NCI-H187 treated with DMSO at 0.1 percent for 48 hours (cell line): ENCODE measurements at places on chromosomes 11 and 22.

GRCh38 chr11:130814440-130815096 lies 101.7 kb downstream of the SNX19 start:
- no peak for DNase-seq

DNA sequence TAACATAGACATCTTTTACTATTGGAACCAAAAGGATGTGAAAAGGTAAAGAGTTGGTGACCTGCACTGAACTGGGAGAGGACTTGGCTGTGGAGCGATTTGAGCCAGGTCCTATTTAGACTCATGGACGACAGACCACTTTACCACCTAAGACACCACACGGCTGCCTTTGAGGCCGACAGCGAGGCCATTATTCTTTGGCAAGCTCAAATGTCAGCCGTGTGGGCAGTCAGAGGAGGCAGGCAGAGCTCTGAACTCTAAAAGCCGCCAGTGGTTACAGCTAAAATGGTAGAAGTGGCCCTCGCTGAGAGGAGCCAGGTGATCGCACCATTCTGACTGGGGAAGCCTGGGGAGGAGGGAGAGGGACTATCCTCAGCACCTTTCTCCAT lies 50.5 kb downstream of the SCUBE1 start:
- DNase-seq, result no peak

DNA sequence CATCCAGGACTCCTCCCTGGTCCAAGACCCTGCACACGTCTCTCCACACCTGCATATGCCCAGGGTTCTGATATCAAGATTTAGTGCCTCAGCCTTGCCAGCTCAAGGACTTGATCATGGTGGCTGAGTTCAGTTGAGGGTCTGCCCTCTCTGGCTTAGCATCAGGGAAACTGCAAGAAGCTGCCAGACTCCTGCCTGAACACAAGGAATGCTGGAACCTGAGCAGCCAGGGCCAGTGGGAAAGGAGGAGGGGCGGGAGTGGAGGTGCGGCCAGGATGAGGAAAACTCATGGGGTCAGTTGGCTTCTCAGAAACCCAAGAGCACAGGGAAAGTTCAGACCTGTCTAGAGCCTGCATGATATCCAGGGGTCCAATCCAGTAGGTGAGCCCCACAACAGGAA lies 546.1 kb downstream of the BUD13 start:
- DNase-seq, result no peak

- DNase-seq, result no peak
Observed at GRCh38 chr11:20618083-20618482, 18.7 kb downstream of the SLC6A5 start.

- DNase-seq, result no peak
Observed at GRCh38 chr11:122616718-122617117, 38.8 kb upstream of the UBASH3B start.

DNA sequence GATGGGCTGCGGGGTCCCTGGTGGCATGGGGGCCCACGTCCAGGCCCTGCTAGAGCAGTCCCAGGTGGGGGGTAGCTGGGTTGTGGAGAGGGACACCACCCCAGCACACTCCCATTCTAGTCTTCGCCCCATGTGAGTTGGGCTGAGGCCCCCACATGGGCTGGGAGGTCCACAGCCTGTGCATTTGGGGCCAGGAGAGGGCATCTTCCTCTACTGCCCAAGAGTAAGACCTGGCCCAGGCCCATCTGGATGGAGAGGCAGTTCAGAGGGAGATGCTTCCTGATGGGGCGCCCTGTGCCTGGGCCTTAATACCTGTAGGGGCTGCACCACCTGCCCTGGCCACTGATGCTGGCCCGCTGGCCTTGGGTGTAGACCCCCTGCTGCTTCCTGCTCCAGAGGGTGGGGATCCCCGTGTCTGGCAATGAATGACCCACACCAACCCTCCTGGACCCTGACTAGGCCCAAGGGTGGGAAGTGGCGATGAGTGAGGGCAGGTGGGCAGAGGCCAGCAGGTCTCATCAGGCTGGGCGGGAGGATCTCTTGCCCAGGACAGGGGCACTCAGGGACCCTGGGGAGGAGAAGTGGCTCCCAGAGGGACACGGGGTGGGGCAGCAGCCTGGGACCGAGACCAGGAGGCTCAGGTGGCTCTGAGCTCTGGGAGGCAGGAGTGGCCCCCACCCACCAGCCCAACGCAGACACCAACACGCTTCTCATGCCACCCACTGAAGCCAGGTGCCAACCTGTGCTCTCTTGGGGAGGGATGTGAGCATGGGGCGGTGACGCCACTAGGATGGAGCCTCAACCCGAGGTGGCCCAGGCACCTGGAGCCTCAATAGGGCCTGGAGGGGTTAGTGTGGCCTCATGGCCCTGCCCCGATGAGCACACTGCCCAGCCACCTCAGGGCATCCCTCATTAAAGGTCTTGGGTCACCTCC lies 17.4 kb upstream of the GNB1L start:
- no peak for DNase-seq

DNA sequence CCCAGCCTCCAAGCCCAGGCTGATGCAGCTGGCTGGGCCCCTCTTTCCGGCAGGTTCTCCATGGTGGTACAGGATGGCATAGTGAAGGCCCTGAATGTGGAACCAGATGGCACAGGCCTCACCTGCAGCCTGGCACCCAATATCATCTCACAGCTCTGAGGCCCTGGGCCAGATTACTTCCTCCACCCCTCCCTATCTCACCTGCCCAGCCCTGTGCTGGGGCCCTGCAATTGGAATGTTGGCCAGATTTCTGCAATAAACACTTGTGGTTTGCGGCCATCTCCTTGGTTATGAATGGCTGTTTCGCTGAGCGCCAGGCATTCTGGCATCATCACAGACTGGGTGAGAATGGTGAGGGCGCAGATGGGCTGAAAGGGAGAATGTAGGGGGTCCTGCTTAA lies 3.6 kb downstream of the PRDX5 start:
- no peak for DNase-seq

DNA sequence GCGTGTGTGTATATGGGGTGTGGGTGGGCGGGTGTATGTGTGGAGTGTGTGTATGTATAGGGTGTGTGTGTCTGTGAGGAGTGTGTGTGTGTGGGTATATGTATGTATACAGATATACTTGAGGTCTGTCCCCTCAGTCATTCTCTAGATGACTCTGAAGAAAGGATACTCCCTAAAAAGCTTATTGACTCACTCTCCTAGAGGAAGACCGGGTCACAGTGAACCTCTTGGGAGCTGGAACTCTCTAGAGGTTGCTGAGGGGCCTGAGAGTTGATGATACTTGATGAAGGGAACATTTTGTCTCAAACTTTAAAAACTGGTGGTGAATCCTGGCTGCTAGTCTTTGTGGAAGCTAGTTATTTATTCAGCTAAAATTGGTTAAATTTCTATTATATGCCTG lies 15.1 kb downstream of the STX3 start:
- no peak for DNase-seq

- no peak for DNase-seq
Observed at GRCh38 chr22:38849811-38850210, 6.0 kb upstream of the NPTXR start.

DNA sequence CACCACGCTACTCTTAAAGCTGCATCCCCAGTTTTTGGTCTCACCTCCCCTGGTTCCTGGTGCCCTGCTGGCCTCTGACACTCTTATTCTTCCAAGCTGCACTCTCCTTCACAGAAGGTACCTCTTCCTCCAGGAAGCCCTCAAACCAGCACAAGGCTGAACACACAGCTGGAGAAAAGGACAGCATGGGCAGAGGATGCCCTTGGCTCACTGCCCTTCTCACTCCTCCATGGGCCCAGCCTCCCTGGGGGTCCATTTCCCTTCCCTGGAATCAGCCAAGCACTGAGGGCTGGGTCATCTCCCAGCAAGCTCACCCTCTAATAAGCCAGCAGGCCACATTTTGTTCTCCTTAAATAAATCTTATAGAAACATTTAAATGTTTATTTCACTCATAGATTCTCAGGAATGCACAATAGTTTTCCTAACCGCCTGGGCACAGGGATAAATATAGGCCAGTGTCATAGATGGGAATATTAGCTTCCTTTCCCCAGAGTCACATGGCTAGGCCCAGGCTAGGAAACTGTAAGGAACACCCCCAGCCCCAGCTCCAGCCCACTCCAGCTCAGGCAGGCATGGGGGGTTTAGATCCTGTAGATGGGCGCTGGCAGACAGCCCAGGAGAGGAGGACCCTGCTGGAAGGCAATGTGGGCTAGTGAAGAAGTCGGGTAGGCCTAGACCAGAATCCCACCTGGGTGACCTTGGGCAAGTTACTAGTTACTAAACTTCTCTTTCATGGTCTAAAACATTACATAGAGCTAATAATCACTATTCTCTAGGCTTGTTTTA lies 51.5 kb downstream of the IRAG1 start:
- no peak for DNase-seq

DNA sequence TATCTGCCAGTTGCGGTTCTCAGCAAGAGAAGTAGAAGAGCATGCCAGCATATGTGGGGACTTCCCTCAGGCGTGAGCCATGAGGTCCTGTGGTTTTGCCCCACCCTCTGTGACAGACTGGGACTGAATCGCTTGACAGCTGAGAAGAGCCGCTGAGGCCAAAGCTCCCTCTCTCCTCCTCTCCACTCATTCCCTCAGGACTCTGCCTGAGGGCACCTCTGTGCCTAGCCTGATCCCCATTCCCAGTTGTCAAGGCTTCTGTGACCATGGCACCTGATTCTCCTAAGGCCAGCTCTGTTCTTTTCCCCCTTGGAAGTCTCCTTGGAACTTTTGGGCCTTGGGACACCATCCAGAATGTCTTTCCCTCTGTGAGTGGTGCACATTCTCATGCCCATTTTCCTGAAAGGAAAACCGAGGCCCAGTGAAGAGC lies 27.0 kb downstream of the ART5 start:
- DNase-seq, result no peak

- no peak for DNase-seq
Observed at GRCh38 chr11:66035653-66036333, 9.5 kb upstream of the CATSPER1 start.

DNA sequence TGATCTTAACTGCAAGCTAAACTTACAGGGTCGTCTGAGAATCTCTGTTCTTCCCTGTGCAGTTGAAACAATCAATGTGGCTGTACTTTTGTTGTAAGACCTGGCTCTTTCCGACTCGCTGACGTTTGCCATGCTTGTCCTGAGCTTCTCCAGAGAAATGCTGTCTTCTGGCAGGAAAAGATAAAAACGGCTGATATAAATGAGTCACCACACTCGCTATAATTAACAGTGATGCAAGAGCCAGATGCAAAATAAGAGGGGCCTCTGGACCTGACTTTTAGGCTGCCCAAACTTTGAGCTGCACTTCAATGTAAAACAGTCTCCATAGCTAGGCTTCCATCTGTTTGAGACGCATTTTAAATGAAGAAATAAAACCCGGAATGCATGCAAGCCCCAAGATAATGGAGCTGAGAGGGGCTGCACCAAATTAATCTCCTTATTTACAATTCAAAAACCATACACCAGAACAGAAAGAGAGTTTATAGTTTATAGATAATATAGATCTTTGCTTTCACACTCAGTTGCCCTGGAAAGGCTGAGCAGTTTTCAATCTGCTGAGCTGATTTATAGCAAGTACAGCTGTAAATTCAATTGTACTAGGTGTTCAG lies 48.5 kb downstream of the WT1 start:
- no peak for DNase-seq

DNA sequence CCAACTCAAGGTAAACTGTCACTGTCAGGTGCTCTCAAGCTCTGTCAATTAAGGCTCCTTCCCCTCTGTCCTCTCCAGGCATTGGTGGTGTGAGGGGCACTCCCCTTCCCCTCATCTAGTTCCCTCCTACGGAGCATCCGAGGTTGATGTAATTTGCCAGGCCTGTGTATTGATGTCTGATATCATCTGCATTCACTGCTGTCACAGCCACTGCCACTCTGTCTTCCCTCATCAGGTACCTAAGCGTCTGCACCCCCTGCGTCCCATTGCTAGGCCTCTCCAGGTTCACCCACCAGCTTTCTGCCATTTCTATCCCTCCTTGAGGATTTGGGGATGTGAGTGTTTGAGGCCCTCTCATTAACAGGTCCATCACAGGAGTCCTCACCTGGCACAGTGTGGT lies 50.0 kb upstream of the SYT13 start:
- no peak for DNase-seq

- DNase-seq, result no peak
Observed at GRCh38 chr22:49954354-49954753, 6.2 kb upstream of the PIM3 start.

DNA sequence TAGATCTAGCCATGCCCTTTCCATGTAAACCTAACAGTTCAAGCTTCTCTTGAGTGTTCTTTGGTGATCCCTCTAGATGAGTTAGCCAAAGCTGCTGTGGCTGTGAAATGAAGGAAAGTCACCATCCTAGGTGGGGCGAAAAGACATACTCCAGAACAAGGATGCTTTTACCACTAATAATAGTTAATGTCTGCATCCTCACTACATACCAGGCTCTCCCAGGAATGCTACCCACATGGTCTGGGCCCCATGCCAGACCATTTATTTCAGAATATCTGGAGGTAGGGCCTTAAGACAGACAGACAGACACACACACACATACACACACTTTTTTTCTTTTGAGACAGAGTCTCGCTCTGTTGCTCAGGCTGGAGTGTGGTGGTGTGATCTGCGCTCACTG lies 14.7 kb downstream of the ABTB2 start:
- DNase-seq, result no peak

- DNase-seq, result no peak
Observed at GRCh38 chr11:59206635-59207034, 6.1 kb downstream of the MPEG1 start.

GRCh38 chr11:128878455-128878854 lies 11.4 kb upstream of the KCNJ1 start:
- DNase-seq, result no peak

GRCh38 chr11:104465321-104465720 lies 301.4 kb upstream of the PDGFD start:
- no peak for DNase-seq

DNA sequence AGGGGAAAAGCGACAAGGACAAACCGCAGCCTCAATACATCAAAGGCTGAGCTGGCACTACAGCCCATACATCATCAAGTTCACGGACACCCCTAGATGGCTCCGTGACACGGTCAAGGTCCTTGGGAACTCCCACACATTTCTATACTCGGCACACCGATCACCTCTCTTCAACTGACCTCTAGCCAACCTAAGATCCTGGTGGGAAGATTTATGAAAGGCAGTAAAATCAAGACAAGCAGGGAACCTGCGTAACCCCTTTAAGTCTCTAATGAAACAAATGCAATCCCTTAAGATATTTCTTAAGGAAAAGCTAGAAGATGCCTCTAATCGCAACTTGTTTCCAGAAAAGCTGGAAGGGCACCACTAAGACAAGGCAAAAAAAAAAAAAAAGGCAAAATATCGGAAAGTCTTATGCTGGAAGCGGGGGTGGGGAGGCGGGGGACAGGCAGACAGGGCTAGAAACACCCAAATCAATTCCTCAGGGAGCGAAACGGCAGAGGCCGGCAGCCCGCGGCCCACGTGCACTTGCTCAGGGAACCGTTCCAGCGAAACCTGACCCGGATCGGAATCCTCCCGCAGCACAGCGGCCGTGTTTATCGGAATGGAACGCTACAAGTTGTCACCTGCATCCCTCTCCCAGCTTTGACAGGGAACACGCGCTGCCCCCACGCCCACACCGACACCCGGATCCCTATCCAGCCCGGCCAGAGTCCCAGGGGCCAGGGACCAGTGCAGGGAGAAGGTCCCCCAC lies 1.4 kb downstream of the ARHGAP20 start:
- no peak for DNase-seq

- DNase-seq, result no peak
Observed at GRCh38 chr11:72784662-72785061, 9.2 kb downstream of the STARD10 start.
